ENCODE measurements at places on chromosomes 2 and 18.

DNA sequence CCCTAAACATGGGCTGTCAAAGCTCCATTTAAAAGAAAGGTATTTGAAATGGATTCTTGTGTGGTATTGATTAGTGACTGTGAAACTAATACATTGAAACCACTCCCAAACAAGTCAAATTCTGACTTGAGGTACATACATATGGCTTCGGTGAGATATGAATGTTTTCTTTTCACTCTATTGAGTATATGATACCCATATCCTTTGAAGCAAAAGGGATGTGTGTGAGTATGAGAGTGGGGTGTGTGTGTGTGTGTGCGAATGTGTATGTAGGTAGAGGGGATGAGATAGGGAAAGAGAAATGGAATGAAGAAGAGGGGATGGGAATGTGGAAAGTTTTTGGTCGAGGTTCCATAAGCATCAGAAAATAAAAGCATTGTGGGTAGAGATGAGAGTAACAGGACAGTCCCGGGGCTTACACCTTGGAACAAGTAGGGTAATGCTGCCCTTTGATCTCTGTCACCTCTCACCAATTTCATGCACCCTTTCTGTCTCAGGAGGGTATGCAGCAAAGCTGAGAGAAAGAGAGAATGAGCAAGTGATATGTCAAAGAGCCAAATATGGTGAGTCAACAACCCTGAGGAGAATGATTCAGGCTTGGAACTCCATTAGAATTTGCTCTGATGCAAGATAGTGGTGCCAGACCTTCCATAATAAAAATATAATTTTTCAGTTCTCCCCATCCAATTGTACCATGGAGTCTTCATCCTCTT, 64.0 kb upstream of the ZEB2 start:
- no peak for DNase-seq

DNA sequence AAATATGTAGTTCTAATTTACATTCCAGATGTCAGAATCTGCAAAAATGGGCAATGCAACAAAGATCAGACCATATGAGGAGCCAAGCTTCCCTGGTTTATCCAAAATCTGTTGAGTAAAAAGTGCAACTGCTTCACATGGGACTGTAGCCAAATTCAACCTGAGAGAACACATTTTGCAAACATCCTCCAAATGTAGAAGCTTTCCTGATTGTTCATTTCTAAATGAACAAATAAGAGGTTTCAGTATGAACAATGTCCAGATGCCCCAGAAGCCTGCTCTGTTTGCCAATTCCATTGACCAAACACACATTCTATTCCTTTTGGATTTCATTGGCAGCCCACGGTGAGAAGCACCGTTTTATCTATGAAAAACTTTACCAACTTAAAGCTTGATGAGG, 117.9 kb upstream of the OSR1 start:
- DNase-seq = no peak

- DNase-seq = no peak
Measured at GRCh38 chr2:107809835-107810234, 16.9 kb upstream of the RGPD4 start.

GRCh38 chr2:70797506-70797905, 7.1 kb upstream of the FIGLA start:
- no peak for DNase-seq

DNA sequence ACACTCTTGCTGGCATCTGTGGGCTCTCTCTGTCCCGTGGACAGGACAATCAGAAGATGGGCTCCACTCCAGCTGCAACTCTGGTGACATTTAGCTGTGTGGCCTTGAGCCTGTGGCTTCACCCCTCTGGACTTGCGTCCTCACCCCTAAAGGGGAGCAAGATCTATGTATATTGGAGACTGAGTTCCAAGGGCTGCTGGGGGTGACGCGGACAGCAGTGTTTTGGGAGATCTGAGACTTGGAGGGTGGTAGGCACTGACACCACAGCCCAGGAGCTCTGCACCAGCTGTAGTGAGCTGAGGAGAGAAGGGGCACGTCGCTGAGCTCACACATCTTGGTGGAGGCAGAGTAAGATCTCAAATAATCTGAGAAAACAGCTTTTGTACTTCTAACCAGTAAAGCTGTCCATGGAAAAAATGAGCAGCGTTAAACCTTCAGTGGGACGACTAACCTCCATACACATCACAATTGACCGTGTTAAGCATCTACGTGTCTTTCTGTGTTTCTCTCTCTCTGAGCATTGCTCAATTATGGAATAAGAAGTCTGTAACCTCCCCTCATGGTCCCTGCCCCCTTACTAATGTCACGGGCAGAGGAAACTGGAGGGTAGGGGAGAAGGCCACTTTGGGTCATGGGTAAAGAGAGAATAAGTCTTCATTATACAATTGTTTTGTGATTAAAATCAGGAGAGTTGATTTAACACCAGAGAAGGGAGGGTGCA, 85.8 kb downstream of the SH3RF3 start:
- DNase-seq = no peak

- DNase-seq = no peak
Measured at GRCh38 chr18:43061816-43062215, 53.7 kb downstream of the RIT2 start.

- DNase-seq = no peak
Measured at GRCh38 chr2:70852824-70853223, 17.2 kb upstream of the CD207 start.

DNA sequence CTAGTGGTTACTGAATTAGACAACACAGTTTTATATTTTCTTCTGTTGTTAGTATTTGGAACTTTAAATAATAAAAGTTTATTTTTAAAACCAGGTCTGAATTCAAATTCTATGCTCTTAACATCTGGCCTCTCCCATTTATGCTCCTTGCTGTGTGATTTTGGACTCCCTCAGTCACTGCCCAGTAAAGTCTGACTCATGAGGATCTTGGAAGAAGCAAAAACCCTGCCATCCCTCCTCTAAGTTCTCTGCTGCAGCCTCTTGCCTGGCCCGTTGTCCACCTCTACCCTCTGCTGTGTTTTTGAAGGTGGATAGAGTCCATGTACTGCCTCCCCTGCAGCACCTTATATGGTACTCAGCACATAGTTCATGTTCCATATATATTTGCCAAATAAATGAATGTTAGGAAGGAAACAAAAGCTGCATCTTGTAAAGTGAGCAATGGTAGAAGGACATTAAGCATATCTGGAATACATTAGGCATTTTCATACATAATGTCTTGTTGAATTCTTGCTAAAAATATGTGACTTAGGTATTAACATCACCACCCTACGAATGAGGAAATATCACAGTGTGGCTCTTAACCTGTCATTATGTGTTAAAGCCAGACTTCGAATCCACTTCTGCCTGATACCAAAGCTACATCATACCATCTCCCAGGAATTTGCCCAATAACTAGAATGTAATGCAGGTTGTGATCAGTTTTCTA, 62.1 kb downstream of the THNSL2 start:
- DNase-seq = no peak

GRCh38 chr18:23528580-23529472, 25.5 kb downstream of the RMC1 start:
- no peak for DNase-seq

DNA sequence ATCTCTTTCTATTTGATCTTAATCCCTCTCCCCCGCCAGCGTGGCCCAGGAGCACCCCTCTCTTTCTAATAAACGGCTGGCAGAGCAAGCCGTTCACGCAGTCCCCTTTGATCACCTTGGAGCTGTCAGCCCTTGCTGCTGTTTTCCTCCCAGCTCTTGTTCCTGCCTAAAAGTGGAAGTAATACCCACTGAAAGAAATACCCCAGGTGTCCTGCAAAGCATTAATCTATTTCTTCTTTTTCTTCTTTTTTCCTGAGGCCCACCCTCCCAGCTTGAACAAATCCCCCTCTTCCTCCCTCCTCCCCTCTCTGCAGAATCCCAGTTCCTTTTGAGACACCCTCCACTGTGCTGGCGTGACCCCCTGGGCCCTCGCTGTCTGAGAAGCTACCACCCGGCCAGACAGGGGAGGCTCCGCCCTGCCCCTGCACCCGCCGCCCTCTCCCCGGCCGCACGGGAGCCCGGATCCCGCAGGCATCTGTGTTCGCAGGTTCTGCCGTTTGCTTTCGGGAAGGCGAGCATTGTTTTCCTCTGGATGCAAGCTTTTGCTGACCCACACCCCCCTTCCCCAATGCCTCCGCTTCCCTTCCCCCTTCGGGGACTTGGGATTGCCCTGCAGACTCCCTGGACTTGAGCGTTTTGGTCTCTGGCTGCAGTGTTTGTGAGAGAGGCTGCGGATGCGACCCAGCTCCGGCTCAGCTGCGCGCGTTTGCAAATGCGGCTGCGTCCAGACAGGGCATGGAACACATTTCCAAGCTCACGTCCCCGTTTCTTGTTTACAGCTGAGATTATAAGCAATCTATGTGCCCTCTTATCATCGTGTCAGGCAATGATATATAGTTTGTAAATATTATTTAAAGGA, 631.5 kb downstream of the NYAP2 start:
- DNase-seq = no peak

DNA sequence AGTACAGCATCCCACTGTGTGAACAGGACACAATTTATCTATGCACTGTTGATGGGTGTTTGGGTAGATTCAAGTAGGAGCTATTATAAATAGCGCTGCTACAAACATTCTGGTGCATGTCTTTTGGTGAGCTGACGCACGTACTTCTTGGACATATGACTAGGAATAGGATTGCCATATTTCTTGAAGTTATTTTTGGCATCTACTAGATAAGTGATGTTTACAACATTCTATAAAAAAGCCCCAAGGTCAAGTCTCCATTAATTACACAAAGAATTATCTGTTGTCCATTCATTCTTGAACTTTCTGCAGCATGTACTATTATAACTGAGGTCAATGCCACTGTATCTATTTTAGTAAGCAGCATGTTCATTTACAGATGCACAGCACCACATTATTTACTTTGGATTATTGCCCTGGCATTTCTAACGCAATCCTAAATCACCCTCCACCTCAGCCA, 225.5 kb upstream of the TMEM200C start:
- DNase-seq = no peak

DNA sequence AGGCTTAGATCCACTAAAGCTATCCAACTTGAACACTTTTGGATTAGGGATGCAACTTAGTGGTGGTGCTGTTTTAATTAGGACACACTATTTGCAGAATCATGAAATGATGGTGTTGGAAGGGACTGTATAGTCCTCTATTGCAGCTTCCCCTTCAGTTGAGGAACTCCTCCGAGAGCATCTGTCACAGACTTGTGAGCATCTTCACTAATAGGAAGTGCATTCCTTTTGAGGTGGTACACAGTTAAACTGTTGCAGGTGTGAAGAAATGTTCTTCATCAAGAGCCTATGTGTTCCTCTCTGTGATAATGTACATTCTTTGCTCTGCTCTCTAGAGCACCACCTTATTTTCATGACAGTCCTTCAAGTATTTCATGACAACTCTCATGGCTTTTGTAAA, 197.4 kb downstream of the CAMKMT start:
- DNase-seq = no peak

DNA sequence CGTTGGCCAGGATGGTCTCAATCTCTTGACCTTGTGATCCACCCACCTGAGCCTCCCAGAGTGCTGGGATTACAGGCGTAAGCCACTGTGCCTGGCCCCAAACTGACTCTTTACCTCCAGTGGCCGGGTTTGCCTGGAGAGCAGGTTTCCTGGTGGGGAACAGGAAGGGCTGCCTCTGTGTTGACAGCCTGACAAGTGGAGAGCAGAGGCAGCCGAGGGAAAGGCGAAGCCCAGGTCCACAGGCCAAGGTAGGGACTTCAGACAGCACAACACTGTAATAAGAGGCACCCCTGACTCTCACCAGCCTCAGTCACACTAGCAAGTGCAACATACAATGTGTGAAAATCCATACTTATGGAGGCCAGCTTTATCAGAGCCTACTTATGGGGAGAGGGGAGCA, 16.5 kb upstream of the SH3BP4 start:
- DNase-seq = no peak

- peak; percentile 23 for DNase-seq
Measured at GRCh38 chr2:174682007-174682577, 82.2 kb downstream of the CHRNA1 start.

- DNase-seq = no peak
Measured at GRCh38 chr18:66616523-66616983, 12.7 kb upstream of the CDH19 start.

DNA sequence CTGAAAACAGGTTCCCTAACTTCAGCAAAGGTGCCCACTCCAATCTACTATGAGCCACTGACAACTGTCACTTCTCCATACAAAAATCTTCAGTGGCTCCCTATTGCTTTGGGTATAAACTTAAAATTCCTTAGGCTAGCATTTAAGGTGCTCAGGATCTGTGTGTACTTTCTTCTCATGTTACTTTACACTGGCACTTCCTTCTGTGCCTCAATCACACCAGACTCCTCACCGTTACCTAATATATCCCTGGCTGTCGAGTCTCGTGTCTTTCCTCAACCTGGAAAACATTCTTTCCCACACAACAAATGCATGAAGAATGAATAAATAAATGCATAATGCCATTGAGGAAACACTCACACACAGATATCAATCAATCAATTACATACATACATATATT, 101.1 kb downstream of the TCF4 start:
- DNase-seq = no peak

DNA sequence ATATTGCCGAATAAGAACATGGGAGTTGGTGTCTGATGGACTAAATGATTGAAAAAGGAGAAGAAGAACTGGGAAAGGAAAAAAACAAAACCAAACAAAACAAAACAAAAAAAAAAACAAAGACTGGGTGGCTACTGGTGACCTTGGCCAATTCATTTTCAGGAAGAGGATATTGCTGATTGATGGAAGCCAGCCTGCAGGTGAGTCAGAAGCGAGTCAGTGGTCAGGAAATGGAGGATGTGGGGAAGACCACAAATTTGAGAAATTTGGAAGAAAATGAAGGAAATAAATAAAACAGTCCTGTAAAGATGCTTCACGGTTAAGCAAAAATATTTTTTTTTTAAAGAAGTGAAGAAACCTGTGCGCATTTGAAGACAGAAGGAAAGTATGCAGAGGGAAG, 296.9 kb downstream of the ZNF521 start:
- no peak for DNase-seq

DNA sequence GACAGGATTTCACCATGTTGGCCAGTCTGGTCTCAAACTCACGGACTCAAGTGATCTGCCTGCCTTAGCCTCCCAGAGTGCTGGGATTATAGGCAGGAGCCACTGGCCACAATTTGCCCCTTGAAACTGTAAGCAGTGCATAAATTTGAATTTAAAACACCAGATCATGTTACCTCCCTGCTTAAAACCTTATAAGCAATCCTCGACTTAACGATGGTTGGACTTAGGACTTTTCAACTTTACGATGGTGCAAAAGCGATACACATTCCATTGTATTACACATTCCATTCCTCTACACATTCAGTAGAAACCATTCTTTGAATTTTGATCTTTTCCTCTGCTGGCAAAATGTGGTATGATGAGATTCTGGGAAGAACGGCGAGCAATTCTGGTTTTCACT, 23.2 kb upstream of the EFR3B start:
- no peak for DNase-seq

DNA sequence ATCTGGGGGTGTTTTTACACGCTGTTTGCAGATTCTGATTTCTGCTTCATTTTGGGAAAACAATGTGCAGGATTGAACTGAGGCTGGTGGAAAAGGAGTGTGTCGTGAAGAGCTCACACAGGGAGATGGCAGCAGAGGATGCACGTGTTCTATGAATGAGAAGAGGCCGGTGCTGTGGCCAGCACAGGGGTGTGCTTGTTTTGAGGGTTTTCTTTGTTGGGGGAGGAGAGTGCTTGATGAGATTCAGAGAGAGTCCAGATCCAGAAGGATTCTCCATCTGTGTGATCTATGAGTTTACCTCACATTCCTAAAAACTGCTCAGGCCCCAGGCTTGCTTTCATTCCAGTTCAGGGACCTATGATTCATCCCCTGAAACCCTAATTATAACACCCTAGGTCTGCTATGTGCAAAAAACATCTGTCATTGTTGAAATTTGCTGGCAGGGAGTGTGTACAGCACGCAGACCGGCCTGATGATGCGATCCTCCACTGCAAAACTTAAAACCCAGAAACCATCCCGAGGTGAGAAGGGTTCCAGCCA, 12.1 kb downstream of the TGFA start:
- no peak for DNase-seq

All from activated effector memory CD4-positive, alpha-beta T cell treated with Interleukin-2 at 50 U/mL for 16 hours (primary cell).